Myocyte (in vitro differentiated cells): ENCODE measurements at places on chromosomes 5 and 9. TPM values are rescaled to one million over a fixed set of nuclear protein-coding genes. Genes with fewer than 3 reads are reported as not detected.

DNA sequence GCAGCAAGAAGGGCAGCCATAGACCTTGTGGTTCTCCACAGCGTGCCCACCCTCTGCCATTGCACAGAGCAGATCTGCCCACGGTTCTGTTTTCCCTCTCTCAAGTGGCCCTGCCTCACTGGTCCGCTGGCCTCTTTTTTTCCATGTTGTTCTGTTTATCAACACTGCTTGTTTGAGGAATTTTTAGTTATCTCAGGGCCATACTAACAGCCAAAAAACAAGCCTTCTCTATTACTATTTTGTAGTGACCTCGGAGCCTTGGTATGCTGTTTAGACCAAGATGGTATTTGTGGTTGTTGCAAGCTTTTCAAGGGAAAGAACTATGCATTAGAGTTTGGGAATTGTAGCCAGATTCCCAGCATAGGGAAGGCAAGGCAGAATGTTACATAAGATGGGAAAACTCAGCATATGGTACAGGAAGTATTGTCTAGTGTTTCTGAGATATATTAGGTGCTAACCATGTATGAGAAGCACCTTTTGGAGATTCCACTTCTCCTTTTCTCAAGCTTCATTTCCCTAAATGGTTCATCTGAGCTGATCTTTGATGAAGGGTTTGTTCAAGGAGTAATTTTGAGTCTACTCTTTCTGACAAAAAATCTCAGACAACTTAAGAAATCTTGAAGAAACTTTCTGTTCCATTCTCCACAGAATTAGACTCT, 54.3 kb downstream of the NUP214 start:
- peak; percentile 74 for DNase-seq

DNA sequence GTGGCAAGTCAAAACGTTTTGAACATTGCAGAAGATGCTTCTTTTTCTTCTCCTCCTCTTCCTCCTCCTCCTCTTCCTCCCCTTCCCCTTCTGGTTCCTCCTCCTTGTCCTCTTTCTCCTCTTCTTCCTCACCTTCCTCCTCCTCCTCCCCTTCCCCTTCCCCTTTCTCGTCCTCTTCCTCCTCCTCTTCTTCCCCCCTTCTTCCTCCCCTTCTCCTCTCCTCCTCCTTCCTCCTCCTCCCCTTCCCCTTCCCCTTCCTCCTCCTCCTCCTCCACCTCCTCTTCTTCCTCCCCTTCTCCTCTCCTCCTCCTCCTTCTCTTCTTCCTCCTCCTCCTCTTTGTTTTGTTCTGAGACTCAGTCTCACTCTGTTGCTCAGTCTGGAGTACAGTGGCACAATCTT, 167.0 kb upstream of the SV2C start:
- DNase-seq = no peak

DNA sequence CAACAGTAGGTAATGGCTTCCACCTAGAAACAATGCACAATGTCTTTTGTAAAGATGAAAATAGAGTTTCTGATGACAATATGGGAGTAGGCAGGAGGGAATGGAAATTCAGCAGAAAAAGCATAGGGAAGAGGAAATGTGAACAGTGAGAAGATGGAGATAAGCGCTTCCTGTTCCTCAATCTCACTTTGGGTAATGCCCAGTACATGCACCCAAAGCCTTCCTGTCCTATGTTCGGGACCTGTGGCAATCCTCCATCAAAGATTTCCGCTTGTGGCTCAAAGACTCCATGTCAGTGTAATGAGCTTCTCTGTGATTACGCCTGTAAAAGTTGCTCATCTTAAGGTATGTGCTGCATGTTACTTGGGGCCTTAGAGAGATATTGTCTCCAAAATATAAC, 2.7 kb downstream of the UGT3A1 start:
- DNase-seq = no peak

- DNase-seq = no peak
Measured at GRCh38 chr5:39225405-39226099, 6.2 kb upstream of the FYB1 start.

The SLC6A7 gene
- total RNA-seq = 0.10 TPM in 1 of 2 replicates, not detected in the other

The SPATA6L gene
- 0.16 and 0.21 TPM in 2 replicates for total RNA-seq
